ENCODE measurements at places on chromosomes 6 and 20. TPM values are rescaled to one million over a fixed set of nuclear protein-coding genes. Genes with fewer than 3 reads are reported as not detected.

DNA sequence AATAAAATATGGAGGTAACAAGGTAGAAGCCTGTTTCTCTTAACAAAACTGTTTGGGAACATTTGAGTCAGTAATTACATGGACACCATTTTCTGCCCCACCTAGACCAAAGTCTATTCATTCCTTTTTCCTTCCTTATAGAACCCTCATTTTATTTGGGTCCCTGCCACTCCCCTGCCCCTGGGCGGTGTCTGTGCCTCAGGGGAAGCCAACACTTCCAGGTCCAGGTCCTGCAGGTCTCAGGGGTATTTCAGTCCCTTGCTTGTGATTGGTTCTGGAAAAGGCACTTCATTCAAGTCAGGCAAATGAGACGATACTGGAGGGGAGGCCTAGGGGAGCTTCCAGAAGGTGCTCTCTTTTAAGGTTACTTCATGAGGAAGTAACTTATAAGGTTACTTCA is 42.3 kb downstream of the SLC35D3 start:
- DNase-seq, result no peak

GRCh38 chr6:106882138-106882537 is 92.4 kb downstream of the CD24 start:
- no peak for DNase-seq

GRCh38 chr20:49313283-49313682 is 35.4 kb upstream of the ZNFX1 start:
- DNase-seq, result no peak

GRCh38 chr6:125658136-125658535 is 91.3 kb upstream of the HEY2 start:
- DNase-seq, result no peak

Gene MYCT1
- total RNA-seq, result 16.3 TPM

- no peak for DNase-seq
Observed at GRCh38 chr6:38705924-38706323, 3.0 kb upstream of the GLO1 start.

Gene FAM184A
- 3.7 TPM for total RNA-seq

Gene APMAP
- total RNA-seq, result 62.8 TPM

DNA sequence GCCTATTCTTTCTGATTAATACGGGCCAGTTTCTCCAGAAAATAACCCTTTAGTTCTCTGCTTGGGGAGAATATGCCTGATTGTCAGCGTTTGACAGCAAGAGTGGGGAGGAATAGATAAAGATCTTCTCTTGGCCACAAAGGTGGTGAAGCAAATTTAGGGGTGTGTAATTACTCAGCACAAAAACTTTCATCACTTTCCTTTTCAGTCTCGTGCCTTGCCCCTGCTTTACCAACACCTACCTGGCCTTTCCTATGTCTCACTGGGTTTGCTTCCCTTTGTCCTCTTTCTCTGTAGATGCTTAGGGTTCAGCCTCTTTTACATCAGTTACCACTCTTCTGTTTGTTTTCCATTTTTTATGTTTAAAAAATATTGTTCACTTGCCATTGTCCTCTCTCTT is 99.2 kb downstream of the MCHR2 start:
- no peak for DNase-seq

DNA sequence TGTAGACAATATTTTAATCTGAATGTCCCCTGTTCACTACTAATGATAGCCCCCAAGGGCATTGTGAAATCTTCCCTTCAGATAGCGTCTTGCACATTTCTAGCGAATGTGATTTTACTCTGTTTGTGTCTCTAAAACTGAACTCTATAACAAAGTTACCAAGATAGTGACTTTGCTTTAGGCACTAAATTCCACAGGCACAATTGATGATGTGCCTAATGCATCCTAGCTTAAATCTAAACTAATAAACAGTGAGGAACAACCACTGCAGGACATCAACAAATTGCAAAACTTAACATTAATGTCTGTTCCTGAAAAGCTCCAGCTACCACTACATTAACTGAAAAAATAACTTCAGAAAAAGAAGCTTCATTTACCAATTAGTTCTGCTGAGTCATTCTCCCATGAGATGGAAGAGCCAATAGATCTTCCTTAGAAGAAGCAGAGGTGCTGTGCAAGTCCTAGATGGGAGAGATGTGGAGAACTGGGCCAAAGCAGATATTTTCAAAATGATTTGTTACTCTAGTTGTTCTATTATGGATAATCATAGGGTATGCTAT is 1065.0 kb downstream of the EPHA7 start:
- DNase-seq, result no peak

Gene LINC00237
- total RNA-seq, result not detected

Gene HRH3
- total RNA-seq, result 0.10 TPM

GRCh38 chr20:36541768-36542488 is 609 bp downstream of the MYL9 start:
- no peak for DNase-seq

Gene ABHD16B
- total RNA-seq, result not detected

DNA sequence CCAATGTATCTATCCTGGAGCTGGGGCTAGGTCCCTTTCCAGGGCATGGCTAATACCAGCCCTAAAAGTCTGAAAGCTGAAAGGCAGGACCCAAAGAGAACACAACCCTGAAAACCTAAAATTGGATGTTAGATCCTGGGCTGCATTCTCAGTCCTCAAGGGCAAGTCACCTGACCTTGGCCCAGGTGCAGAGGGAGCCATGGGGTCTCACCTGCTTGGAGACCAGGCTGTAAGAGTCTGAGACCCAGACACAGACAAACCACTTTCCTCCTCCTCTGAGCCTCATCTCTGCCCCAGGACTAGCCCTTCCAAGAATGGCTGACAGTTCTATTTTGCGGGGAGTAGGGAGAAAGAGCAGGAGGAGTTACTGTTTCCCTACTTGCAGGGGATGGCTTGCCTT is 60.0 kb downstream of the EFCAB8 start:
- DNase-seq, result no peak

- no peak for DNase-seq
Observed at GRCh38 chr6:112338166-112338709, 8.9 kb upstream of the RFPL4B start.

Gene RSPH9
- 0.30 TPM for total RNA-seq

DNA sequence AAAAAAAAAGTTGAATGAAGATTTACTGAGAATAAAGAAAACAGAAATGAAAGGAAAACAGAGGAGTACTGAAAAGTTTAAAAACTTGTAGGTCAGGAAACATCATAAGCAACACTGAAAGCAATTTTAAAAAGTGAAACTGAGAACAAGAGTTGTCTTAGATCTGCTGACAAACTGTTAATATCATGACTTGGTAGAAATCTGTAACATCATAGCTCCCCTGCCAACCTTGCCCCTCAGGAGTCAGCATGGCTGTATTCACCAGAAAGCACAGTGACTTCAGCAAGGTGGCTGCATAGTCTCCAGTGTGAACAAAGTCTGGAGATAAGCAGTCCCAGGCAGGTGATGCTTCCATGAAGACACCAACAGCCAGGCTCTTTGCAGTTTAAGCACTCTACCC is 5.3 kb downstream of the NAA20 start:
- no peak for DNase-seq

- no peak for DNase-seq
Observed at GRCh38 chr6:27865850-27866356, 46.3 kb downstream of the OR2B2 start.

Gene DOK5
- 11.1 TPM for total RNA-seq

GRCh38 chr6:111175109-111175508 is 87.8 kb downstream of the SLC16A10 start:
- DNase-seq, result peak; percentile 42

DNA sequence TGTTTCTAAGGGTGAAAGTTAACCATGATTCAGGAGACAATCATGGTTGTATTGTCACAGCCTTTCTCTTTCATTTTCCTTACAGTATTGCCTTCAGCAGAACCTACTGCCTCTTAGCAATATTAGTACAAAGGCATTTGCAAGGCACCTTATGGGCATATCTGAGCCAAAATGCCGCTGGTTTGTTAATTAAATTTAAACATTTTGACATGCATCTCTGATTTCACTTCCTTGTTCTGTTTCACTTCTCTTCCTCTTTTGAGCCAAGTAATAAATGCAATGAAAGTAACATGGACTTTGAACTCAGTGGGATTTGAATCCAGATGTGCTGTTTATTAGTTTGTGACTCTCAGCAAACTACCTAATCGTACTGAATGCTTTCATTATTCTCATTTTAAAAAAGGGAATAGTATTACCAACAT is 467.4 kb upstream of the CITED2 start:
- no peak for DNase-seq

Gene LBP
- total RNA-seq, result 0.30 TPM

- peak; percentile 6 for DNase-seq
Observed at GRCh38 chr6:34285448-34286164, 36.8 kb upstream of the SMIM29 start.

GRCh38 chr6:43444036-43444435 is 11.3 kb downstream of the DLK2 start:
- peak; percentile 7 for DNase-seq

DNA sequence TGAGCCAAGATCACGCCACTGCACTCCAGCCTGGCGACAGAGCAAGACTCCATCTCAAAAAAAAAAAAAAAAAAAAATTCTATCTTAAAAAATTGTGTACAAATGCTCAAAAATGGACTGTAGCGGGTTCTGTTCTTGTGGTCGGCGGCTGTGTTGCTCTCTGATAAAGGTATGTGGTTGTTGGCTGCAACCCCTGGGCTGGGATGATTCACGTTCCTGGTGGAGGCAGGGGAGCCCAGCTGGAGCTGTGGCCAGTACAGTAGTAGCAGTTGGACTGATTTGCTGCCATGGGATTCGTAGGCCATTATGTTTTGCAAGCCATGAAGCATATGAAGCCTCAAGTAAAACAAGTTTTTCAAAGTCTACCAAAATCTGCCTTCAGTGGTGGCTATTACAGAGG is 22.3 kb downstream of the MDN1 start:
- no peak for DNase-seq

Gene SPTLC3
- 32.3 TPM for total RNA-seq
